ENCODE measurements at places on chromosomes 11 and 22. TPM values are rescaled to one million over a fixed set of nuclear protein-coding genes. Genes with fewer than 3 reads are reported as not detected.

DNA sequence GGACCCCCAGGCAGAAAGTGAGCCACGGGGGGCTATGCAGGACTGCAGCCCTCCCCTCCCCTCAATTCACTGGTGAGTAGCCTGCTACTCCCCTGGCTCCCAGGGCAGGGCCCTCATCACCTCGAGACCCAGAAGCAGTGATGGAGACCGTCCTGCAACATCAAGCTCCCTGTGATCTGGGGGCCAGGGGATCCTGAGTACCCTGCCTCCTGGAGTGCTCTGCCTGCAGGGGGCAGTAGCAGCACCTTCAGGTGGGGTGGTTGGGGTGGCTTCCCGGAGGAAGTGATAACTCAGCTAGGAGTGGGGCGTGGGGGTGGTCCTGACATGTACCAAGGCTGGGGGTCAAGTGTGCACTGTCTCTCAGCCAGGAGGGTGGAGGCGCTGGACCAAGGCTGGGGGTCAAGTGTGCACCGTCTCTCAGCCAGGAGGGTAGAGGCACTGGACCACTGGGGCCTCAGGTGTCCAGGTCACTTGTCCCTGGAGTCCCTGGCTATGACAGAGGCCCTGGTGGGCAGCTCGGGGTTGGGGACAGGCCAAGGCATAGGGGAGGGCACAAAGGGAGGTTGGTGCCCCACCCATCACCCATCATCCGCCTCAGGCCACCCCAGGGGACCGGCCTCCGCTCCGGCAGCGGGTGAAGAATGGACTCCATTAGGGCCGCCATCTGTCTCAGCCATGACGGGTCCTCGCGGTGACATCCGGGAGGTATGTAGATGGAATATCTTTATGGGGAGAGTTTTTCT, 9.4 kb downstream of the RTN4R start:
- DNase-seq = peak; percentile 85

DNA sequence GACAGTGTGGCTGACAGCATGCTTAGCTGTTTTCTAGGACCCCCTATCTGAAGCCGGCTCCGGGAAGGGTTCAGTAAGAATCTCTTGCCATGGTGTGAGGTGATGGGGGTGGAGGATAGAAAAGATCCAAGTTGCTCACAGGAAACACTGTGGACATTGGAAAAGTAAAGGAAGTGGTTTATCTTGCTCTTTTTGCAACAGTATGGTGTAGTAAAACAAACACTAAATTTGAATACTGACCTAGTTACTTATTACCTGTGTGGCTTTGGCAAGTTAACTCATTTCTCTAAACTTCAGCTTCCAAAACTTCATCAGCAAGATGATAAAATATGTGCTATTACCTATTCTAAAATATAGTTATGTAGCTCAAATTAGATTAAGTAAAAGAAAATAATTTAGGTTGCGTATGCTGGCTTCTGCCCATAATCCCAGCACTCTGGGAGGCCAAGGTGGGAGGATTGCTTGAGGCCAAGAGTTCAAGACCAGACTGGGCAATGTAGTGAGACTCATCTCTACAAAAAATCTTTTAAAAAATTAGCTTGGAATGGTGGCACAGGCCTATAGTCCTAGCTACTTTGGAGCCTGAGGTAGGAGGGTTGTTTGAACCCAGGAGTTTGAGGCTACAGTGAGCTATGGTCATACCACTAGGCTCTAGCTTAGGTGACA, 51.6 kb upstream of the APOA1 start:
- DNase-seq = no peak

DNA sequence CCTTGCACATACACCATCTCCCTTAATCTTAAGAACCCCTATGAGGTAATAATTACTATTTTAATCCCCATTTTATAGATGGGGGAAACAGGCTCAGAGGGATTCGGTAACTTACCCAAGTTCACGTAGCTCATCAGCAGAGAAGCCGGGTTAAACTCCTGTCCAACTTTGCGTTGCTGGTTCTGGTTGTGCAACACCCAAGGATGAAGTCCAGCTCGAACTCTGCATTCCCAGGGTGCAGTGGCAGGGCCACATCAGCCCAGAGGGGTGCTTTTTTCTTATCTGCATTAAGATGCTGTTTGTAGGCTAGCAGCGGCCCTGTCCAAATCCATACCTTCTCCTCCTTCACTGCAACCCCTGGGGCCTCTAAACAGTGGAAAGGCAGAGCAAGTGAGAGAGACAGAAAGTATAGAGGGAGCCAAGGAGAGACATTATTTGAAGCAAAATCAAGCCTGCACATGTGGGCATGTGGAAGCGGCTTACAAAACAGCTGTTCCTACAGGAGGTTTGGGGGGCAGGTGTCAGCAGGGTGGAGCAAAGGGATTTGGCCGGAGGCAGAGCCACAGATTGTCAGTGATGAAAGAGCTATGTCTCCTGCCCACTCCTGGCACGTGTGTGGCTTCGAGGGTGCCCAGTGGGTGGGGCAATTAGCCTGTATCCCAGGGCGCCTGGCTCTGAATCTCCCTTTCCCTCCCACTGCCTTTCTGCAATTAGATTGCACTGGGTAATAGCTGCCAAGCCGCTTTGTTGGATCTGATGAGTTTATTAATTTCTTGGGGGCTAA, 129.5 kb upstream of the TBCEL start:
- no peak for DNase-seq

- DNase-seq = no peak
These were observed 123.5 kb downstream of the UVRAG start for GRCh38 chr11:75938543-75938942.

DNA sequence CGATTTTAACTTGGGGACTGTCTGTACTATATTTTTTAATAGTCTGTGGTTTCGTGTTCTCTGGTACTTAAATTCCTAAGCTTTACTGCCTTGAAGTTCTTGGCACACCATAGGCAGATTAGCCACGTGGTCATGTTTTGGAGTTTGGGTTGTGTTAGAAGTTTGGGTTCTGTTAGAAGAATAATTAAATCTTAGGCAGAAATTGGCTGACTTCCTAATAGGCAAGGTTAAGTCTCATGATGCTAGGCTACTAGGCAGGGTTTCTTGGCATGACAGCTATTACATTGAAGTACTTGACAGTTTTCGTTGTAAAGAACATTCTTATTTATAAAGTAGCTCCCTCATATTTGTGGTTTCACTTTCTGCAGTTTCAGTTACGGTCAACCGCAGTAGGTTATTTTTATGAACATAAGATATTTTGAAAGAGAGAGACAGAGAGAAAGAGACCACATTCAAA, 30.0 kb upstream of the MMP7 start:
- no peak for DNase-seq

- no peak for DNase-seq
These were observed 96.3 kb downstream of the SWAP70 start for GRCh38 chr11:9760193-9760575.

DNA sequence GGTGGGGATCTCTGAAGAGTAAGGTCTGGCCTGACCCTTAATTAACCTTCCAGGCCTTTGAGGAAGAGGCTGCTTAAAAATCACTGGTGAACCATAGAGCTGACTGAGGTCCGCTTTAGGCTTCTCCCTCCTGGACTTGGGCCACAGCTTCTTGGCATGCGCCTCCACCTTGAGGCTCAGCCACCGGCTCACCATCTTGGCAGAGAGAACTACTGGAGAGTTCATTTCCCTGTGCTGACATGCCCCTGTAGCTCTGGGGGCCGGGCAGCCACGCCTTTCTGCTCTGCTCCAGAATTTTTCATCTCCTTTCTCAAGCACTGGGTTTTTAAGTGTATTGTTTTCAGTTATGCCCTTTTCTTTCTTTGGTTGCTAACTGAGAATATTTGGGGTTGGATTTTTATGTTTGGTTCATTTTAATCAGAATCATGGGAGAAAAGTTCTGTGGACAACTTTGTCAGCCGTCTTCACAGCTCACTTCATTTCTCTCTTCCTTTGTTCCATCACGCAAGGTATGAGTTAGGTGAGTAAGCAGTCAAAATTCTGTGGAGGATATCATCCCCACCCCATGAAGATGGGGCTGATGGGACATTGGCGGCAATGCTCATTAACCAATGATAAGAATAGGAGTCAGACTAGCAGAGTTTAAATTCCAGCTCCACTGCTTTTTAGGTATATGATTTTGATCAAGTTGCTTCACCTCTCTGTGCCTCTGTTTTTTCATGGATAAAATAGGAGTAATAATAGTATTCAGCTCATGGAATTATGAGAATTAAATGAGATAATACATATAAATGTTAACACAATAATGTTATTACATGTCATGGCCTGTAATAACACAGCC, 103.9 kb downstream of the DBX1 start:
- DNase-seq = no peak

- DNase-seq = no peak
These were observed 471.2 kb downstream of the MIAT start for GRCh38 chr22:27128461-27129085.

DNA sequence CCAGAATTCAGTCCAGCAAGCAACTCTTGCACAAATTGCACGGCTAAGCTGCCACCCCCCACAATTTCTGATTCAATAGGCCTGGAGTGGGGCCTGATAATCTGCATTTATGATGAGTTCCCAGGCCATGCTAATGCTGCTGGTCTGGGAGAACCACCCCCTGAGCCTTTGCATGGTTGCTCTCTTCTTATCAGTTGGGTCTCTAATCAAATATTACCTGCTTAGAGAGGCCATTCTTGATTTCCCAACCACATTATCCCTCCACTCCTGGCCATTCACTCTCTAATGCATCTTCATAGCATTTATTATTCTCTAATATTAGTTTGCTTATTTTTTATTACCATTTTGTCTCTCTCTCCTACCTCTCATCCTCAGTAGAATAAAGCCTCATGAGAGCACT, 99.5 kb downstream of the NAV2 start:
- DNase-seq = no peak

- no peak for DNase-seq
These were observed 12.7 kb upstream of the EMID1 start for GRCh38 chr22:29193021-29193420.

DNA sequence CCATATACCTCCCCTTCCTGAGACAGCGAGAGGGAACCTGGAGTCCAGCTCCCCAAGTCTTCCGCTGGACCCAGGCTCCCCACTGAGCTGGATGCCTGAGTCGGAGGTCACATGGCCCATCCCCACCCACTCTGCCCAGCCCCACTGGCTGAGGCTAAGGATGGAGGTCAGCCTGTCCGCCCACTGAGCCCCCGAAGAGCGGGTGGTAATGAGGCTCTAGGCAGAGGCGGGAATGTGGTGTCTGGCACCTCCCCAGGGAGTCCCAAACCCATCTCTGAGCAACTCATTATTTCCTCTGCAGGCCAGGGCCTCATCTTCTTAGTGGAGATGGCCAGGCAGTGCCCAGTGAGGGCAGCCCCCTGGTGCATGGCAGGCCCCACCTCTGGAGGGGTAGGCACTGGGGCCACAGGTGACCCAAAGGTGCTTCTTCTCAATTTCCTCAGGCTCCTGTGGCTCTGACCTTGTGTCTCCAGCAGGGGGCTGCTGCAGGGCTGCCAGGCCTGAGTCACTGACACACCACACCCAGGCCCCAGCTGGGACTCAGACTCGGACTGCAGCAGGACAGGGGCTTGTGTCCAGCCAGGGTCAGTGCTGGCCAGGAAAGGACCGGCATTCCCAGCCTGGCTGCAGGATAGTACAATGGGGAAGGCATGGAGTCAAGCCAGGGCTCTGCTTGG, 10.2 kb upstream of the PDE2A start:
- DNase-seq = peak; percentile 89

- DNase-seq = no peak
These were observed 728.8 kb upstream of the FAT3 start for GRCh38 chr11:91495837-91496236.

GRCh38 chr11:111932611-111932950, 4.6 kb upstream of the DIXDC1 start:
- no peak for DNase-seq

- peak; percentile 57 for DNase-seq
These were observed 19.5 kb downstream of the CBX7 start for GRCh38 chr22:39132871-39133524.

GRCh38 chr11:32099516-32099915, 8.6 kb downstream of the RCN1 start:
- DNase-seq = no peak

- peak; percentile 73 for DNase-seq
These were observed 12.3 kb downstream of the RELT start for GRCh38 chr11:73388265-73389133.

DNA sequence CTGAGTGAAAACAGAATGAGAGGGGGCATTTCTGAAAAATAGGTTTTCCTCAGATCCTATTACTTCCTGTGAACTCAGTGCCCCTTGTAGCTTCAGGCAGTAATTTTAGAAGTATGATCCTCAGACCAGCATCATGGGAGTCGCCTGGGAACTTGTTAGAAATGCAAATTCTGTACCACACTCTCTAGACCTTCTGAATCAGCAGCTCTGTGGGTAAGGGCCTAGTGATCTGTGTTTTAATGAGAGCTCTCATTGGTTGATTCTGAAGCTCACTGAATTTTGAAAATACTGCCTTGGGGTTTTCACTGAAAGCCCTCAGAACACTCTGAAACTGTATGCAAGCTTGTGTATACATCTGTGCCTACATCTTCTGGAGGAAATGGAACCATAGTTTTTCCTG, 647.2 kb upstream of the ANO5 start:
- no peak for DNase-seq

GRCh38 chr11:9005087-9005486, 1.3 kb upstream of the NRIP3 start:
- no peak for DNase-seq

GRCh38 chr22:43199541-43199940, 12.6 kb upstream of the TTLL12 start:
- no peak for DNase-seq

DNA sequence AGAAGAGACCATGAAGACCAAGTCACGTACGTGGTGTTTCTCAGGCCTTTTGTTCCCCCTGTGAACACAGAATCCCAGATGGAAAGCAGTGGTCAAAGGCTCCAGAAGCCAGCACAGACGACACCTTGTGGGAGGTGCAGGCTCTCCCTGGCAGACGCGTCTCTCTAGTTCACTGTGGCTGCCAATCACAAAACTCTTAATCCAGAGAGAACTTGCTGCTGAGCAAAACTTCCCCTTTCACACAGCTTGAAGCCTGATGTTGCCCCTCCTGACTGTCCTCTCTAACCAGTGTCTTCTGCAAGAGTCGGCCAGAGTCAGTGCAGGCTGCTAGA, 67.1 kb downstream of the PIWIL3 start:
- DNase-seq = peak; percentile 71

- DNase-seq = no peak
These were observed 52.9 kb upstream of the RTL6 start for GRCh38 chr22:44550711-44551491.

- no peak for DNase-seq
These were observed 24.4 kb upstream of the SNX19 start for GRCh38 chr11:130940706-130941105.

DNA sequence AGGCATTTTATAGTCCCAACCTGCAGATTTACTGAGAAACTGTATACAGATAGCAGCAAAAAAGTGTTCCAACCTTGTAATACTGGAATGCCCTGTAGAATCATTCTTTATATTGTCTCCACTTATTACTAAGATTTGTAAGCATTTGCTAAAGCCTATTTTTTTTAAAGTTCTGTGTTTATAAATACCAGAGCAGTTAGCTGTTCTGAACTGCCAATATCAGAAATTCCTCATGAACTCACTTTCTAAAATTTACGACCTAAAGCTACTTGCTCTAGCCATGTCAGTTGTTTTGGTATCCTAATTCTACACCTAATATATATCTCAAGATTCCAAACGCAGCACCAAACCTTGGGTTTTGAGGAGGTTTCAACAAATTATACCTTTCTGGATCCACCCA, 103.2 kb downstream of the C11orf65 start:
- no peak for DNase-seq

- no peak for DNase-seq
These were observed 65.5 kb downstream of the C11orf91 start for GRCh38 chr11:33635161-33635560.

SCN4B gene
- total RNA-seq = 1.0 TPM

BTBD18 gene
- total RNA-seq = not detected

MADD gene
- total RNA-seq = 22.7 TPM

HBG1 gene
- not detected for total RNA-seq

MPZL3 gene
- 0.42 TPM for total RNA-seq

GGTLC2 gene
- not detected for total RNA-seq

SMIM38 gene
- 0.28 TPM for total RNA-seq

SMTNL1 gene
- not detected for total RNA-seq

OSM gene
- not detected for total RNA-seq
